A549 treated with DMSO at 1 μM for 4 hours (cell line): ENCODE measurements at places on chromosomes 7 and 10. TPM values are rescaled to one million over a fixed set of nuclear protein-coding genes. Genes with fewer than 3 reads are reported as not detected.

HOXA2 gene
- total RNA-seq, result 0.70 to 1.6 TPM (median 1.2 TPM) in 5 replicates

AKR1C8 gene
- total RNA-seq, result 0.32 to 0.49 TPM in 2 of 5 replicates, not detected in the others

GRID1 gene
- 0.19 to 0.38 TPM (median 0.30 TPM) in 5 replicates for total RNA-seq

TAS2R41 gene
- not detected in 5 replicates for total RNA-seq

GPNMB gene
- 2.0 to 3.2 TPM (median 2.7 TPM) in 5 replicates for total RNA-seq

PAX4 gene
- total RNA-seq, result not detected in 5 replicates

MSS51 gene
- 0.36 to 0.74 TPM (median 0.44 TPM) in 5 replicates for total RNA-seq

TMEM106B gene
- total RNA-seq, result 29.3 to 44.8 TPM (median 37.6 TPM) in 5 replicates

C10orf143 gene
- total RNA-seq, result 0.57 to 0.83 TPM (median 0.74 TPM) in 5 replicates

TET1 gene
- total RNA-seq, result 0.30 to 0.64 TPM (median 0.57 TPM) in 5 replicates

STX1A gene
- 60.0 to 84.0 TPM (median 75.3 TPM) in 5 replicates for total RNA-seq
